ENCODE measurements at places on chromosomes 6 and 20. TPM values are rescaled to one million over a fixed set of nuclear protein-coding genes. Genes with fewer than 3 reads are reported as not detected.

BTBD3 gene
- 115 TPM for total RNA-seq

HRH3 gene
- not detected for total RNA-seq

TPD52L1 gene
- total RNA-seq: 39.1 TPM

SAMD5 gene
- 0.79 TPM for total RNA-seq

KIAA1755 gene
- total RNA-seq: not detected

PBOV1 gene
- not detected for total RNA-seq

SH3BGRL2 gene
- 23.0 TPM for total RNA-seq

SYCP2 gene
- total RNA-seq: 1.2 TPM

RIMS4 gene
- total RNA-seq: 4.3 TPM

SLC2A10 gene
- 12.4 TPM for total RNA-seq

JPH2 gene
- total RNA-seq: 0.86 TPM

PPARD gene
- total RNA-seq: 11.9 TPM

EDN3 gene
- total RNA-seq: not detected

SIRPG gene
- not detected for total RNA-seq

TAGAP gene
- total RNA-seq: not detected

ADGRB3 gene
- total RNA-seq: 1.8 TPM

GTSF1L gene
- not detected for total RNA-seq

ACTL10 gene
- total RNA-seq: 0.45 TPM

SPATA2 gene
- total RNA-seq: 8.6 TPM

DSE gene
- total RNA-seq: 44.3 TPM

SNPH gene
- total RNA-seq: 5.4 TPM

HSPA12B gene
- 1.4 TPM for total RNA-seq

TMEM200A gene
- 8.8 TPM for total RNA-seq

TREM2 gene
- total RNA-seq: not detected

SGK2 gene
- total RNA-seq: 1.6 TPM

NRN1 gene
- 0.44 TPM for total RNA-seq

AK9 gene
- 2.7 TPM for total RNA-seq

TRIM38 gene
- total RNA-seq: 4.4 TPM

EPHA7 gene
- 5.3 TPM for total RNA-seq

FNDC1 gene
- 0.45 TPM for total RNA-seq

DEFB119 gene
- not detected for total RNA-seq

HIVEP2 gene
- total RNA-seq: 2.6 TPM

HLA-DQB2 gene
- total RNA-seq: not detected

SASH1 gene
- 12.4 TPM for total RNA-seq

ZMYND8 gene
- total RNA-seq: 98.7 TPM

WFDC5 gene
- total RNA-seq: not detected

VPS52 gene
- 51.4 TPM for total RNA-seq

FHL5 gene
- total RNA-seq: not detected

ENPP1 gene
- 16.1 TPM for total RNA-seq

PLEKHG1 gene
- 1.7 TPM for total RNA-seq

GJE1 gene
- not detected for total RNA-seq

RNF182 gene
- total RNA-seq: 2.6 TPM

SEC23B gene
- total RNA-seq: 73.5 TPM

MTFR2 gene
- total RNA-seq: 4.0 TPM

SPATS1 gene
- total RNA-seq: not detected

THBS2 gene
- 1.1 TPM for total RNA-seq

KDM1B gene
- total RNA-seq: 9.4 TPM

ZNF334 gene
- total RNA-seq: 31.8 TPM

SLC32A1 gene
- total RNA-seq: not detected

ID1 gene
- total RNA-seq: 447 TPM

ADRM1 gene
- total RNA-seq: 47.3 TPM
